ENCODE measurements at places on chromosomes 5 and 9. TPM values are rescaled to one million over a fixed set of nuclear protein-coding genes. Genes with fewer than 3 reads are reported as not detected.

- DNase-seq: no peak
- no peaks in the 10 kb centered on the region for H3K27me3 ChIP-seq
- peak overlapping the region; percentile 82 for H3K27ac ChIP-seq
These were observed 169.0 kb downstream of the CDK5RAP2 start for GRCh38 chr9:120410925-120411501.

- H3K27ac ChIP-seq: no peak overlapping the region
- peaks cover 16% of the 10 kb centered on the region for H3K4me1 ChIP-seq
- DNase-seq: no peak
- H3K4me3 ChIP-seq: no peak overlapping the region
- H3K36me3 ChIP-seq: no peaks in the 10 kb centered on the region
- H3K27me3 ChIP-seq: no peaks in the 10 kb centered on the region
These were observed 111.3 kb upstream of the NR3C1 start for GRCh38 chr5:143514616-143515335.

GRCh38 chr5:103446813-103447212 is 115.8 kb downstream of the NUDT12 start:
- H3K27me3 ChIP-seq: no peaks in the 10 kb centered on the region
- DNase-seq: no peak
- H3K36me3 ChIP-seq: no peaks in the 10 kb centered on the region
- no peak overlapping the region for H3K4me3 ChIP-seq

GRCh38 chr5:29387384-29387783 is 1806.1 kb upstream of the CDH6 start:
- H3K4me3 ChIP-seq: no peak overlapping the region
- H3K36me3 ChIP-seq: no peaks in the 10 kb centered on the region
- no peaks in the 10 kb centered on the region for H3K4me1 ChIP-seq
- no peak for DNase-seq
- H3K27me3 ChIP-seq: no peaks in the 10 kb centered on the region
- no peak overlapping the region for H3K27ac ChIP-seq

GRCh38 chr9:351916-352315 is 137.3 kb downstream of the DOCK8 start:
- H3K36me3 ChIP-seq: no peaks in the 10 kb centered on the region
- no peaks in the 10 kb centered on the region for H3K27me3 ChIP-seq
- no peak overlapping the region for H3K27ac ChIP-seq
- H3K4me1 ChIP-seq: no peaks in the 10 kb centered on the region
- no peak for DNase-seq

DNA sequence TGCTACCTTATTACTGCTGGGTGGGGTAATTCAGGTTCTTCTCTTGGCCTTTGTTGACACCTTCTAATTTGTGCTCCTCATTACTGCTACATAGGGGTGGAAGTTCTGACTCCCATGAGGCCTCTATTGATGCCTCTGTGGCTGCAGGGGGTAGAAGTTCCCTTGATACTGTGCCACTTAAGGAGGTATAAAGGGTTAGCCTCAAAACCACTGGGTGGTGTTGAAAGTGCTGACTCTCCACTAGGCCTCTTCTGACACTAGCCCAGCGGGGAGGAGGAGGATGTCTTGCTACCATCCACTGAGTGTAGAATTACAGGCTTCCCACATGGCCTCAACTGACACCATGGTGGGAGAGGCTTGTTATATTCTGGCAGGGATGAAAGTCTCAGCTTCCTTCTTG is 36.7 kb upstream of the CCDC112 start:
- no peak for DNase-seq
- no peaks in the 10 kb centered on the region for H3K4me1 ChIP-seq
- no peak overlapping the region for H3K27ac ChIP-seq
- H3K4me3 ChIP-seq: no peak overlapping the region
- no peaks in the 10 kb centered on the region for H3K27me3 ChIP-seq

DNA sequence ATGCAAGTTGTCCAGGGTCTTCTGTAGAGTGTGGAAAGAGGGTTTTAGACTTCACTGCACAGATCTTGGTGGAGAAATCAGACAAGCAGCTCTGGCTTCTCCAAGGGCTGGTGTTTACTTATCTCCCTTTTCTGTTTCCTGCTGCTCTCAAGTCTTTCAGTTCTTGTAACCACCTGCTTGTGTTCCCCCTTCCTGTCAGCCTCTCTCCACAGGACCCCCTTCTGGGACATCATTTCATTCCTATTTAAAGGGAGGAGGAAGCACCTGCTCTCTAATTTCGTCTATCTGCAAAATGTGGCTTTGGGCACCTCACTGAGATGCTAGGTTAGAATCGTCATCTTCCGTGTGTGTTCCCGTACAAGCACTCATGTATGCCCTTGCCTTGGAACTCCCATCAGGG is 636.2 kb downstream of the MTRR start:
- no peaks in the 10 kb centered on the region for H3K27me3 ChIP-seq
- no peak for DNase-seq
- no peak overlapping the region for H3K4me3 ChIP-seq
- peaks cover 11% of the 10 kb centered on the region for H3K4me1 ChIP-seq
- no peaks in the 10 kb centered on the region for H3K36me3 ChIP-seq

GRCh38 chr9:17613758-17614157 is 34.9 kb downstream of the SH3GL2 start:
- peaks cover 8% of the 10 kb centered on the region for H3K27me3 ChIP-seq
- H3K4me3 ChIP-seq: no peak overlapping the region
- H3K36me3 ChIP-seq: no peaks in the 10 kb centered on the region

DNA sequence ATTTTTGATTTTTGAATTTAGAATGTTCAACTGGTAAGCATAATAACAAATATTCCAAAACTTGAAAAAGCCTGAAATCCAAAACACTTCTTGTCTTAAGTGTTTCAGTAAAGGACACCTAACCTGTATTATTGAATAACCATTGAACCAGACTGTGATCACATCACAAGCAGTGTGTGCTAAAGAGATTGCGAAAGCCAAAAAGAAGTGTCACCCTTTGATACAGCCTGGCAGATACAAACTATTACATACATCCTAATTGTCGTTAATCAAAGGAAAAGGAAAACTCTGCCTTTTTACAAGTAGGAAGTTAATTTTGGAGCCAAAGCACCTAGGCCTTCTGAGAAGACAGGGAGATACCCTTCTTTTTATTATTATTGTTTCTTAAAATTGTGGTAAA is 8.4 kb upstream of the FAM120AOS start:
- no peaks in the 10 kb centered on the region for H3K36me3 ChIP-seq
- no peak for DNase-seq
- no peak overlapping the region for H3K4me3 ChIP-seq
- H3K27me3 ChIP-seq: no peaks in the 10 kb centered on the region
- H3K4me1 ChIP-seq: peaks cover 12% of the 10 kb centered on the region
- H3K27ac ChIP-seq: no peak overlapping the region

- H3K27me3 ChIP-seq: no peaks in the 10 kb centered on the region
- H3K4me3 ChIP-seq: no peak overlapping the region
- no peaks in the 10 kb centered on the region for H3K36me3 ChIP-seq
- H3K27ac ChIP-seq: peak overlapping the region; percentile 77
- peaks cover 86% of the 10 kb centered on the region for H3K4me1 ChIP-seq
These were observed 115.7 kb upstream of the MTAP start for GRCh38 chr9:21686738-21687137.

GRCh38 chr5:68562308-68562707 is 346.8 kb downstream of the PIK3R1 start:
- no peak overlapping the region for H3K4me3 ChIP-seq
- H3K27me3 ChIP-seq: no peaks in the 10 kb centered on the region
- no peaks in the 10 kb centered on the region for H3K36me3 ChIP-seq
- no peak overlapping the region for H3K27ac ChIP-seq
- no peak for DNase-seq
- peaks cover 2% of the 10 kb centered on the region for H3K4me1 ChIP-seq

DNA sequence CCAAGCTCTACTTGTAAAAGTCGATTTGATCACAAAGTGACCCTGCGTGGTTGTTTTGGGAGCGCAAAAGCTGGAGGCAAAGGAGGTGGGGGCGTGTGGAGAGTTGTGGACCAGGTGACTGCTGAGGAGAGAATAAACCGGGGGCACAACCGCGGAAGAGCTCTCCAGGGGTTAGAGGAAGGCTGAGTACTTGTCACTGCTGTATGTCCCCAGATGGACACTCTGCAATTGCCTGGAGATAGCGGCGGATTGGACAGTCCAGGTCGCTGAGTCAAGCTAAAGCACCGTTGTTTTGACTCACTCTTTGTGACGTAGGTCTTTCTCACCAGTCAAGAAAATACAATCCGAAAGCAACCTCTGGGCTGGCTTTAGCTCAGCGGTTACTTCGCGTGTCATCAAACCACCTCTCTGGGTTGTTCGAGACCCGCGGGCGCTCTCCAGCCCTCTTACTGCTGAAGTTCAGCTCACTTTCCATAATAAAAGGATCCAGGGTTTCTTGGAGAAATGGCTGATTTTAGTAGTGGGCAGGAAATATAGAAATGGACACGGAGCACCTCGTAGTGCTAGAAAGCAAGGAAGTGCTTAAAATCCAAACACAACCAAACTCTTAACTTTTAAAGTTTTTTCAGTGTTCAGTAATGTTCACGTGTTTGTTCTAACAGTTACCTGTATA is 25.7 kb downstream of the ZMAT2 start:
- no peaks in the 10 kb centered on the region for H3K36me3 ChIP-seq
- peak overlapping the region; percentile 71 for H3K4me3 ChIP-seq
- no peaks in the 10 kb centered on the region for H3K27me3 ChIP-seq
- no peaks in the 10 kb centered on the region for H3K4me1 ChIP-seq

DNA sequence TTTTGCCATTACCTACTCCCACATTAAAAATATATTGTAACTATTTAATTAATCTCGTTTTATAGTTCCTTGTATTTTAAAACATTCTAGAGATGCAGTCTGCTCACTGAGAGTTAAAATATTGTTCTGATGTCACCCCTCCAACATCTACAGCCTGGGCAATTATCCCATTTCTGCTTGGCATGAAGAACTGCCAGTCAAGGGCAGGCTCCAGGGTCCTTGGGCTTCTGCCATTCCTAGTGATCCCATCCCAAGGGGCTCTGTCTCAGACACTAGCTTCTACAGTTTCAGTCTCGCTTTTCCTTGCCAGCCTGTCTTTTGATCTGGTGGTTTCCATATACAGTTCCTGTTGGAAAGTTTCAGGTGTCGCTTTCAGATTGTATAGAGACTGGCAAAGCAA is 287.2 kb downstream of the TMEM232 start:
- DNase-seq: no peak
- H3K27me3 ChIP-seq: no peaks in the 10 kb centered on the region
- no peaks in the 10 kb centered on the region for H3K4me1 ChIP-seq
- no peak overlapping the region for H3K4me3 ChIP-seq
- no peaks in the 10 kb centered on the region for H3K36me3 ChIP-seq

GRCh38 chr5:170416526-170416925 is 27.4 kb upstream of the KCNMB1 start:
- DNase-seq: no peak
- no peaks in the 10 kb centered on the region for H3K4me1 ChIP-seq
- H3K4me3 ChIP-seq: no peak overlapping the region
- H3K27me3 ChIP-seq: peaks cover 8% of the 10 kb centered on the region
- no peaks in the 10 kb centered on the region for H3K36me3 ChIP-seq

DNA sequence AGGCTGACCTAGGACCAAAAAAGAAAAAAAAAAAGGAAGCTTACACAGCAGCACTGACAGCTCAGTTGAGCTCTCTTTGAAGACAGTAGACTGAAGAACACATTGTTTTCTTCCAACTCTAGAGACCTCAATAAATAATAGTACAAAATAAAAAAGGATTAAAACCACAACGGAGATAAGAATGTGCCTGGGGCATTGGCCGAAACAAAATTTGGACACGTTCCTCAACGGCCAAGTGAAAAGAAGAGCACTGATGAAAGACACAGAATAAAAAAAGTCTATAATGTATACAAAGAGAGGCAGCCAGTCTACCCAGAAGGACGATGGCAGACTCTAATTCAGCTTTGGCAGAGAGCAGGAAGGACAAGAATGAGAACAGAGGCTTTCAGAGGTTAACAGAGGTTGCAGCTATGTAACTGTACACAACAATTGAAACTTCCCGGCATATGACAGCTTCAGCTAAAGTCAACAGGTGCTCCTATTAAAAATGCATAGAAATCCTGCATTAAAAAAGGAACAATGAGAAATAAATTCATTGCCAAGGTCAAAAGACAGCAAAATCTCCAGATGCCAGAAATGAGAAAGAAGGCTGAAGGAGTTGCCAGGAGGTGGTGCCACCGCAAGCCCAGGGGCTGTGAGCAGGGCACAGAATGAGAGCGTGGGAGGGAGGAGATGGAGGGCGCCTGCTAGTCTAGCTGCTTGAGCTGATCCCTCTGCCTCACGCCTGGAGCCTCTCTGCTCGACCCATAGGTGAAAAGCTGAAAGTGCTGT is 113.9 kb downstream of the DCP2 start:
- peak overlapping the region; percentile 50 for H3K27ac ChIP-seq
- H3K36me3 ChIP-seq: no peaks in the 10 kb centered on the region
- no peaks in the 10 kb centered on the region for H3K27me3 ChIP-seq

- H3K36me3 ChIP-seq: peaks cover 24% of the 10 kb centered on the region
- peak overlapping the region; percentile 92 for H3K4me3 ChIP-seq
- no peaks in the 10 kb centered on the region for H3K27me3 ChIP-seq
- no peak for DNase-seq
- peak overlapping the region; percentile 99 for H3K27ac ChIP-seq
- H3K4me1 ChIP-seq: peaks cover 32% of the 10 kb centered on the region
These were observed 11.8 kb downstream of the ITGA1 start for GRCh38 chr5:52799358-52799982.

- no peak for DNase-seq
- H3K4me1 ChIP-seq: no peaks in the 10 kb centered on the region
- H3K36me3 ChIP-seq: no peaks in the 10 kb centered on the region
- no peak overlapping the region for H3K4me3 ChIP-seq
These were observed 240.5 kb downstream of the CETN3 start for GRCh38 chr5:90169078-90169477.

DNA sequence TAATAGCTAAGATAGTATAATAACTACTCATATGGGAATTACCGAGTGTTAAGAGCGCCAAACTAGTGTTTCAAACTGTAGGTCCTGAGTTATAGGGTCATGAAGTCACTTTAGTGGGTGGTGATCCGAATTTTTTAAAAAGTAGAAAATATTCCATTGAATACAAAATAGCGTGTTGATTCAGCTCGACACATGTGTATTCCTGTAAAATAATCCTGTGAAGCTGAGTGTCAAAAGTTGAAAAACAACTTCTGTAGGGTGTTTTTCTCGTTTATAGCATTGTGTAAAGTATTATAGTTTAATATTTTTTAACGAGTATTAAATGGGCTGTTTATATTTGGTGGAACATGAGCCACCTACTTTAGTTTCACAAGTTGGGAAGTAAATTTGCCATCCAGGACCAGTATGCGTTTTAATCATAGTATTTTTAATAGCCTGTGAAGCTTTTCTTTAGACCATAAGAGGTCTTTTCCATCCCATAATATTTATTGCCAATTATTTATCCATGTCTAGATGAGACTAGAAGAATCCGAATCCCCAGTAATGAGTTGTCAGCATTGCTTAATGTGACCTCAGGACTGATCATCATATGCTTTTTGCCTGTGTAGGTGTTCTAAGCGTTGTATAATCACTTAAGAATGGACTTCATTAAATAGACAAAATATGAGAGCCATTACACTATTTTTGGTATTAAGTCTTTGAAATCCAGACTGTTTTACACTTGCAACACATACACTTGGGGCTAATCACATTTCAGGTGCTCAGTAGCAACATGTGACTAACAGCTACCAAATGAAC is 84.1 kb downstream of the PTPDC1 start:
- no peak for DNase-seq
- peaks cover 5% of the 10 kb centered on the region for H3K36me3 ChIP-seq
- H3K4me3 ChIP-seq: peak overlapping the region; percentile 92
- no peaks in the 10 kb centered on the region for H3K27me3 ChIP-seq

TMEM174 gene
- not detected for total RNA-seq

GNA14 gene
- total RNA-seq: 0.72 TPM

ZNF354B gene
- 12.3 TPM for total RNA-seq

RETREG1 gene
- total RNA-seq: 8.3 TPM

ACOT12 gene
- total RNA-seq: not detected

ACTBL2 gene
- total RNA-seq: not detected

MARCOL gene
- total RNA-seq: not detected

ROPN1L gene
- 0.59 TPM for total RNA-seq

RPP25L gene
- 19.2 TPM for total RNA-seq

MOB3B gene
- total RNA-seq: under 0.01 TPM

FRMPD1 gene
- total RNA-seq: not detected

WHRN gene
- 2.2 TPM for total RNA-seq
